GM23248 (cell line): ENCODE measurements at places on chromosomes 1 and 21.

GRCh38 chr1:34131396-34132160 is 33.5 kb downstream of the CSMD2 start:
- DNase-seq: peak; percentile 41

DNA sequence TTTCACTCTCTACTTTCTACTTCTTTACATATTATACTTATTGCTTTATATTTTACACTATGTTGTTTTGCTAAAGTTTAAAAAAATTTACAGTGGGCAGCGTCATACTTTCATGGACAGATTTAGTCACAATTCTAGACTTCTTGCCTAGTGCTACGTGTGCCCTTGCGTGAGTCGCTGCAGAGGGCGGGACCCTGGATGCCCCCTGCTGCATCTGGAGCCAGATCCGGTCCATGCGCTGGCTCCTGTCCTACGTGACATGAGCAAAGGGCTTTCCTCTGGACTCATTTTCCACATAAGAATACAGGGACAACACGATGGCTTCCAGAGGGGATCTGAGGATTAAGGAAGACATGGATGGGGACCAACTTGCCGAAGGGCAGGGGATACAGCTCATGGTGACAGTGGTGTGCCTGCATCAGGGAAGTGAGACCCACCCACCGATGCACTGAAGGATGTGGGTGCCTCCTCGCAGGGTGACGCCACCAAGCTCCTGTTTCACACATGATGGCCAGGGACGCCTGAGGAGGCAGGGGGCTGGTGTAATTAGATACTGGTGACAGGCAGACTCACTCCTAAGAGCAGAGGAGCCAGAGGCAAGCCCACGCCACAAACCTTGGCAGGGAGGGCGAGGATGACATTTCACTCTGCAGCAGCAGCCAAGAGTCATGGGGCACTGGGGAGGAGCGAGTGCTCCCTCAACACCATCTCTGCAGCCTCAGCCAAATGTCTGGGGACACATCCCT is 86.6 kb downstream of the DMRTB1 start:
- peak; percentile 80 for DNase-seq

DNA sequence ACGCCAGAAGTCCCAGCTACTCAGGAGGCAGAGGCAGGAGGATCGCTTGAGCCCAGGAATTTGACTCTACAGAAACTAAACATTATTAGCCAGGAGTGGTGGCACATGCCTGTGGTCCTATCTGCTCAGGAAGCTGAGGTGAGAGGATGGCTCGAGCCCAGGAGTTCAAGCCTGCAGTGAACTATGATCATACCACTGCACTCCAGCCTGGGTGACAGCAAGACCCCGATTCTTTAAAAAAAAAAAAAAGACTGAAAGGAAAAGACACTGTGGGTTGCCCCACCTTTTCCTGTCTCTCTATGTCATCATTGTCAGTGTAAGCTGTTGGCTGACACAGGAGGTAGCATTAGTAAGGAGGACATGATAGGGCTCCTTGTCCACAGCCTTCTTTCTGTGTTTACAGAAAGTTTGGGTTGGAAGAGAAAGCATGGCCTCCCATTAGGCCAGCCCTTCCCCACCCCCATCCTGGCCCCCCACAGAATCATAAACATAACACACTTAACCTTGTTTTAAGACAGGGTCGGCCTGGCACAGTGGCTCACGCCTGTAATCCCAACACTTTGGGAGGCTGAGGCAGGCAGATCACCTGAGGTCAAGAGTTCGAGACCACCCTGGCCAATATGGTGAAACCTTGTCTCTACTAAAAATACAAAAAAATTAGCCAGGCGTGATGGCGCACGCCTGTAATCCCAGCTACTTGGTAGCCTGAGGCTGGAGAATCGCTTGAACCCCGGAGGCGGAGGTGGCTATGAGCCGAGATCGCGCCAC is 20.6 kb upstream of the RCAN3 start:
- no peak for DNase-seq

- no peak for DNase-seq
Observed at GRCh38 chr1:222028116-222028515, 286.2 kb upstream of the DUSP10 start.

GRCh38 chr1:220338759-220339158 is 66.5 kb upstream of the RAB3GAP2 start:
- no peak for DNase-seq

- peak; percentile 49 for DNase-seq
Observed at GRCh38 chr1:162213281-162213912, 143.9 kb downstream of the NOS1AP start.

- no peak for DNase-seq
Observed at GRCh38 chr1:160949881-160950280, 4.7 kb downstream of the ITLN2 start.

DNA sequence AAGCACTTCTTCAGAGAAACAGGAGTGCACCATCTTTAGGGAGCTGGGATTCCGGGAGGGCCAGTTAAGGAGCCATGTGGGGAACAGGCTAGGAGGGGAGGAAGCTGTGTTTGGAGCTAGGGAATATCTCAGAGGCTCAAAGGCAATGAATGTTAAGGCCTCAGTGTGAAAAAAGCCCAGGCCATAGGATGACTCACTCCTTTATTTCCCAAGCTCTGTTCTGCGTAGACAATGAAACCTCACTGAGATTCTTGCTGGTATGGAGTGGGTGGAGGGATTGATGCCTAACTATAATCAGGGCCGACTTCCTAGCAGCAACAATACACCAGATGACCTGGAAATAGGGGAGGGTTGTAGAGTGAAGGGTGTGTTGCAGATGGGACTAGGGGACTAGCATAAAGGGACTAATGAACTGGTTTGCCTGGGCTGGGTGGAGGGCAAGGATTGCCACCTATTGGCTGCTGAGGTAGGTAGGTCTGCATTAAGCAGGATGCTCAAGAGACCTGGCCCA is 2.1 kb downstream of the GNAT2 start:
- DNase-seq: peak; percentile 95

- DNase-seq: peak; percentile 70
Observed at GRCh38 chr1:179031855-179032513, 6.3 kb downstream of the FAM20B start.

GRCh38 chr21:28325618-28326017 is 667.1 kb downstream of the LTN1 start:
- DNase-seq: no peak

DNA sequence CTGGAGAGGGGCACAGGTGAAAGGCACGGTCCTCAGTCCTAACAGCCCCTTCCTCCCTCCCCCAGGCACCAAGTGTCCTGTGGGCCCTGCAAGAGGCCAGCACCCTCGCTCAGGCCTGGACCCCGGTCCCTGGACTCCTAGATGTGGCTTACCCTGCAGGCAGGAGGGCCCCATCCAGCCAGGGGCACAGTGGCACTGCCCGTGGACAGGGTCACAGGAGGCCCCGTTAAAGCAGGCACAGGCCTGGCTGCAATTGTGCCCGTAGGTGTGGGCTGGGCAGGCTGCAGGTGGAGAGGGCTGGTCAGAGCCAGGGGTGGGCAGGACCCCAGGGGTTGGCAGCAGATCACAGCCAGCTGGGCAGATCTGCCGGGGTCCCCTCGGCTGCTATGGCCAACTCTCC is 44.5 kb downstream of the ARHGEF16 start:
- no peak for DNase-seq

- DNase-seq: peak; percentile 35
Observed at GRCh38 chr1:170594066-170594626, 62.2 kb downstream of the GORAB start.

DNA sequence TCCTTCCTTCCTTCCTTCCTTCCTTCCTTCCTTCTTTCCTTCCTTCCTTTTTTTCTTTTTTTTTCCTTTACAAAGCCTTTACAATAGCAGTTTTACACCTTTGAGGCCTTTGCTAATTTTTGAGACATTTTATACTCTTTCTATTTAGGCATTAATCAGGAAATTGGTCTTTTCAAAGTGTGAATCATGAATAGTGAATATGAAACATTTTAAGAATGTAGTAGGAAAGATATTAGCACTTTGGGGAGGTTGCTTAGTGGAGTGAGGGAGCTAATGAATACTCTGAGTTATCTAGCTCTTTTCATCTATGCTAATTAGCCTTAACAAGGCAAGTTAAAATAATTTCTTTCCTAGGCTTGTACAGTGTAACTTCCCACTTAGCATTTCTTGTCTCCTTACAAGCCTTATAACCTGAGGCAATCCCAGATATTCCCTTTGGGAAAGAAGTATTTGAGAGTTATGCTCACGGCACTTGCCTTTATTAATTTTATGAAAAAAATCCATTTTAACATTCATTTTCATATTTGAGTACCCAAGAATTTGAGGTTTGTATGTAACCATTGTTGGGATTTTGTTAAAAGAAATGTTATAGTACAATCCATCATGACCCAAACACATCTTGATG is 122.6 kb downstream of the NTNG1 start:
- no peak for DNase-seq

DNA sequence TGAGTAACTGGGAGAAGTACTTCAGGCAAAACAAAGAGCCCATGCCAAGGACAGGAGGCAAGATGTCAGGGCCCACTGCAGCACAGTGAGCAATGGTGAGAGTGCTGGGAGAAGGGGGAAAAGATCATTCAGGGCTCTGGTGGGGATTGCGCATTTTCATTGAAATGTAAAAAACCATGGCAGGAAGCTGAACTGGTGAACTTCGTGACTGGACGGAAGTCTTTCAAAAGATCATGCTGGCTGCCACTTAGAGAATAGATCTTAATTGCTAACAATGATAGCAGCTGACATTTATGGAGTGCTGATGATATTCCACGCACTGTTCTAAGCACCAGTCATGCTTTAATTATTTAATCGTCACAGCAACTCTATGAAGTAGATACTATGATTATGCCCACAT is 107.0 kb downstream of the TGFBR3 start:
- DNase-seq: no peak

DNA sequence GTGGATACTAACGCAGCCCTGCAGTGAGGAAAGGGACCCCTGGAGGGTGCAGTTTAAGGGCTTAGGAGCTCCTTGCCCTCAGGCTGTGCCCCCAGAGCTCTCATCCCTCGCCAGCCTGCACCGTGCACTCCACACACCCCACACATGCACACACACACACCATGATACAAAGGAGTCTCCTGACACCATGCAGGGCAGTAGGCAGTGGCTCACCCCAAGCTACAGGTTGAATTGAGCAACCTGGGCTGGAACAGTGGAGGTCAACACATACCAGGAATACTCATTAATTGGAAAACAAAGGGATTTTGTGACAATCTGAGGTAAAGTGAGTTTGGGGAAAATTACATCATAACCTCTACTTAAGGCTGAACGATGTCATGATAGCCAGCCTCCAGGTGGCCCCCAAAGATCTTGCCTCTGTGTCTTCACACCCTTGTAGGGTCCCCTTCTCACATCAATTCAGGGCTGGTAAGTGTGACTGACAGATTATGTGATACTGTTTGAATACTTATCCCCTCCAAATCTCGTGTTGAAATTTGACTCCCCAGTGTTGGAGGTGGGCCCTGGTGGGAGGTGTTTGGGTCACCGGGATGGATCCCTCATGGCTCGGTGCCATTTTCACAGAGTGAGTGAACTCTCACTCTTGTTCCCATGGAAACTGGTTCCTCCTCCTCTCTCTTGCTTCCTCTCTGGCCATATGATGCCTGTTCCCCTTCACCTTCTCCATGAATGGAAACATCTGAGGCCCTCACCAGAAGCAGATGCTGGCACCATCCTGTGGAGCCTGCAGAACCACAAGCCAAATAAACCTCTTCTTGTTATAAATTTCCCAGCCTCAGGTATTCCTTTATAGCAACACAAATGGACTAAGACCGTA is 111.0 kb upstream of the RAB4A start:
- no peak for DNase-seq
